ENCODE measurements at places on chromosomes 6 and 20. TPM values are rescaled to one million over a fixed set of nuclear protein-coding genes. Genes with fewer than 3 reads are reported as not detected.

FOXF2 gene
- 3.4 TPM for total RNA-seq

HMGCLL1 gene
- total RNA-seq = 0.57 TPM

C6orf132 gene
- 69.3 TPM for total RNA-seq

EFCAB8 gene
- 1.0 TPM for total RNA-seq

SIM1 gene
- total RNA-seq = 5.3 TPM

GRCh38 chr6:108689272-108690161 lies 128.8 kb downstream of the FOXO3 start:
- peak; percentile 88 for DNase-seq

DNA sequence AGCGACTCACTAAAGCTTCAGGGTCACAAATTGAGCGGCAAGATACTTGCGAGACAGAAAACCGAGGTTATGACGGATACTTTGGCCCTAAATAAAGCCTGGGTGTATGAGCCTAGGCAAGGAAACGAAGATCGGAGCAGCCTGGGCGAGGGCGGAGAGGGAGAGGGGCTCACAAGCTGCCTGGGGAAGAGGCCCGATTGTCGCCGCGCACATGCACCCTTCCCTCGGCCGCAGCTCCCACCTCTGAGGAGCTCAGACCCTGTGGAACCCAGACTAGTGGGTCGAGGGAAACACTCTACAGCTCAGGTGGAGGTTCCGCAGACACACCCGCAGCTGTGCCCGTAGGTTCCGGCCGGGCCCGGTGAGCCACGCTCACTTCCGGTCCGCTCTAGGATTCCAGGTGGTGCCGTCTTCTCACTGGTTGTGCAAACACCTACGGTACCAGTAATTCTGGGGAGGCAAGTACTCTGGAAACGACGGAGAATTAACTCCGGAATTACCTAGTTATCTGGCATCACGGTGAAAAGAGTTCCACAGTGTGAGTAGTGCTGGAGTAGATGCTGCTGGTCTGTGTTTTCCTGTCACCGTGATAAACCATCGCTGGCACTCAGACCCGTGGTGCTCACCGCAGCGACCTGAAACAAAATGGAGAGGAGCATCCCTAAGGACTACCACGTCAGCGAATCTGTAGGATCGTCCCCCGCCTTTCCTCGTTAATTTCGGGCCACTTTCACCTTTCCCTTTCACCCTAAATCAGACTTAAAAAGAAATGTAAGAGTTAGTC lies 61.5 kb downstream of the GPX5 start:
- DNase-seq = peak; percentile 78

- no peak for DNase-seq
These were observed 346.3 kb downstream of the BMP2 start for GRCh38 chr20:7113577-7114466.

DNA sequence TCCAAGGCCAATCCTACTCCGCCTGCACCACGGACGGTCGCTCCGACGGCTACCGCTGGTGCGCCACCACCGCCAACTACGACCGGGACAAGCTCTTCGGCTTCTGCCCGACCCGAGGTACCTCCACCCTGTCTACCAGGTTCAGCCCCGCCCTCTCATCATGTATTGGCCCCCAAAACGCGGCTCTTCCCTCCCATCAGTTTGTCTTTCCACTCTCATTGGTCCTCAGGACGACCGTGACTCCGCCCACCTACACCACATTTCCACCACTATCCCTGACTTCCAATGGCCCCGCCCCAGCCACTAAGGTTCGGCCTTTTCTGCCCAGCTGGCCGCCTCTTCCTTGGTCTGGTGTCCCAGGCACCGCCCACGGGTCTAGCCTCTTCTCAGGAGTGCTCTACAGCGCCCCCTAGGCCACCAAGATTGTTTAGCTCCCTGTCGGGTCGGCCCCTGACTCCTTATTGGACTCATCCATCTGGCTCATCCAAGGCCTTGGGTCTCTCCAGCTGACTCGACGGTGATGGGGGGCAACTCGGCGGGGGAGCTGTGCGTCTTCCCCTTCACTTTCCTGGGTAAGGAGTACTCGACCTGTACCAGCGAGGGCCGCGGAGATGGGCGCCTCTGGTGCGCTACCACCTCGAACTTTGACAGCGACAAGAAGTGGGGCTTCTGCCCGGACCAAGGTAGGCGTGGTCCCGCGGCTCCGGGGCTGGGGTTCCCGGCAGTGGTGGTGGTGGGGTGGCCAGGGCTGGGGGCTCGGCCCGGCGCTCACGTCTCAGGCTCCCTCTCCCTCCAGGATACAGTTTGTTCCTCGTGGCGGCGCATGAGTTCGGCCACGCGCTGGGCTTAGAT lies 3.1 kb downstream of the MMP9 start:
- DNase-seq = no peak

- DNase-seq = no peak
These were observed 26.4 kb upstream of the RFPL4B start for GRCh38 chr6:112320561-112321318.

DNA sequence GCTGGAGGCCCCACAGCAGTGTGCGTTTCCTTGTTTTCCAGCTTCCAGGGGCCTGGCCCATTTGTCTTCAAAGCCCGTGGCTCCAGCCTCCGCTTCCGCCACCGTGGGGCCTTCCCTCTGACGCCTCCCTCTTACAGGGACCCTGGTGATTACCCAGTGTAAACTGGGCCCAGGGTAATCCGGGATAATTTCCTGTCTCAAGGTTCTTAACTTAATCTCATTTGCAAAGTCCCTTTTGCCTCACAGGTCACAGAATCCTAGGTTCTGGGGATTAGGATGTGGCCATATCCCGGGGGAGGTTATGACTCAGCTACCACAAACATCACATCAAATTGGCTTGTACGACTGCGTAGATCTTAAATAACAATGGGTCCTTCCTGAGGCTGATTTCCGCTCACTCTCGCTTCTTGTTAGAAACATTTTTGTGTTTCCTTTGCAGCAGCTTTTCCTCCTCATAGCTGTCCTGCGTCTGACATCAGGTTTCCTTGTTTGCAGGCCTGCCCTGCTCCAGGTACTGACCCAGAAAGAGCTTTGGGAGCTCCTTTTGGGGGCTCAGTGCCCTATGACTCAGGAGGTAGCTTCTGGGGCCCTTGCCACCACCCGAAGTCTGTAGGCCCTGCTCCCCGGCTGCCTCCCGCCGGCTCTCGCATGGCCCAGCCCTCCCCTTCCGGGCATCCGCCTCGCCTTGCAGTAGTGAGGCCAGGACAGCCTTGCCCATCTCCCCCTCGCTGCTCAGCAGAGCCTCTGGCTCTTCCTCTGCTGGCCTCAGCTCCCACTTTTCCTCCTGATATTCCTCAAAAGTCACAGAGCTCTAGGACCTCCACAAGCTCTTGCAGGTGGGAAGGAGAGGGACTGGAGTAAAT lies 100.5 kb downstream of the ERMARD start:
- peak; percentile 37 for DNase-seq

GRCh38 chr6:69622230-69622629 lies 174.6 kb downstream of the LMBRD1 start:
- DNase-seq = no peak

DNA sequence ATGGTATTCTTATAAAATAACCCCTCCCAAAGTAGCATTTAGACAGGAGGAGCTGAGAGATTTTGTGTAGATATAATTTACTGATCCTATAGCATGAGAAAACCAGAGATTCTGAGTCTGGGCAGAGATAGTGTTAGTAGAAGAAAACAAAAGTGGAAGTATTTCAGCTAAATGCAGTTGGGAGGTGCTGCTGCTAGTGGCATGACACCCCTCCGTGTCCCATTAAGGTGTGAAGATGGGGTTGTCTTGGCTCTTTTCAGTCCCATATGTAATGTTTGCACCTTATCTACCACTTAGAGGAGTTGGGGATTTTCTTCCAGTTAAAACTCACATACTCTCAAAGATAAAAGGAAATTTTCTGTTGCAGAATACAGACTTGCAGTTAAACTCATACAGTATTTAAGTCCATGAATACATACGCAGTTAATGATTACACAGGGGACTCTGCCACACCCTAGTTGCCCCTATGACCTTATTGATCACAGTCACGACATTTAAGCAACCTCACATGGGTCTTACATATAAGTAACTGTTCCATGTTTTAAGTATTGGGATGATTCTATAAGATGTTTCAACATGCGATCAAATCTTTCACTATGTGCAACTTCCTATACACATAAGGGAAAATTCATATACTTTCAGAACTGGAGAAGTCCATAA lies 11.5 kb downstream of the TAAR2 start:
- DNase-seq = no peak

- DNase-seq = no peak
These were observed 83.4 kb downstream of the TSHZ2 start for GRCh38 chr20:53055367-53056067.

DNA sequence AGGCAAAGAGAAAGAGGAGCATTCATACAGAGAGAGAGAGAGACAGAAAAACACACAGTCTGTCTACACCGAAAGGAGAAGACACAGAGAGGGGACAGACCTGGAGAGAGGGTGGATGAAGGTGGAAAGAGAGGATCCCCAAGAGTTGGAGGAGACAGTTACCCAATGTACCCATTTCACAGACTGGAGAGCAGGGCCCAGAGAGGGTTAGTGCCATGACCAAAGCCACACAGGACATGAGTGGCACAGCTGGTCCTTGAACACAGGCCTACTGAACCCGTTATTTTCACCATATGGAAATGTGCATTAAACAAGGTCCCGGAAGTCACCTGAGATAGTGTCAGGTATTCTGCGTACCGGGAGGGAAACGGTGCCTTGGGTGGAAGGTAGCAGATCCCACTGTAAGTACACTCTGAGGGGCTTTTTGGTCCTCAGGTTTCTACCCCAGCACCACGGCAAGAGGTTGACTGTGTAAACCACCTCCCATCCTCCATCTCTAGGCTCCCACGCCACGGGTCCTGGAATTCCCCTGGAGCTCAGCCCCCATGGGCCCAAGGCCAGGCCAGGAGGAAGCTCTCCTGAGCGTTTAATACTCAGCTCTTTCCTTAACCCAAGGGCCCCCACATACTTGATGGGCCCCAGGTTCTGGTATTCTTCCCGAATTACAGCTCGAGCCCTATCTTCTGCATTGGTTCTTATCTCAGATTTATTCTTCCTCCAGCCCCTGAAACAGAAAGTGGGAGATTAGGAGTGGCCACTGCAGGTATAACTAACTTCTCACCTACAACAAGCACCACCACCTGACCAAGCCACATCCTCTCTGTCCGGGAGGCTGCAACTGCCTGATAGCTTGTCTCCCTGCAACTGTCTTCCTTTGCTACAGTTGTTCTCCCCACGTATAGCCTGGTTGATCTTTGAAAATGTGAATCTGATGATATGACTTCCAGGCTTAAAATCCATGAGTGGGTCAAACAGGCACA lies 38.4 kb upstream of the OCSTAMP start:
- no peak for DNase-seq

- no peak for DNase-seq
These were observed 189.1 kb upstream of the SULF2 start for GRCh38 chr20:47974234-47974878.

- DNase-seq = no peak
These were observed 121.6 kb downstream of the ADAT2 start for GRCh38 chr6:143328876-143329275.

DNA sequence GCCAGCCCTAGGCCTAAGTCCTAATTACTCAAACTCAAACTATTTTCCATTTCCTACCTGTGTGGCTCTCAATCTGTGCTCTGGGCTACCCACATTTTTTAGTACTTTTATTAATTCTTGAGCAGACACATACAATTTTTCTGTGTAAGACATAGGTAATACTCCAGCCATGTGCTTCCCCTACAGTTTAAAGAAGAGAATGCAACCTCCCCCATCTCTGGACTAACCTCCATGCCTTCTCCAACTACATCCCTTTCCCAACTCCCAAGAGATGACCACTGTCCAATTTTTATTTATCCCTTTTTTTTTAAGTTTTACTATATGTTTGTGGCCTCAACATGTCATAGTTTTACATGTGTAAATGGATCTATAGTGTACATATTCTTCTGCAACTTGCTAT lies 5.8 kb downstream of the HMGN4 start:
- DNase-seq = no peak

DNA sequence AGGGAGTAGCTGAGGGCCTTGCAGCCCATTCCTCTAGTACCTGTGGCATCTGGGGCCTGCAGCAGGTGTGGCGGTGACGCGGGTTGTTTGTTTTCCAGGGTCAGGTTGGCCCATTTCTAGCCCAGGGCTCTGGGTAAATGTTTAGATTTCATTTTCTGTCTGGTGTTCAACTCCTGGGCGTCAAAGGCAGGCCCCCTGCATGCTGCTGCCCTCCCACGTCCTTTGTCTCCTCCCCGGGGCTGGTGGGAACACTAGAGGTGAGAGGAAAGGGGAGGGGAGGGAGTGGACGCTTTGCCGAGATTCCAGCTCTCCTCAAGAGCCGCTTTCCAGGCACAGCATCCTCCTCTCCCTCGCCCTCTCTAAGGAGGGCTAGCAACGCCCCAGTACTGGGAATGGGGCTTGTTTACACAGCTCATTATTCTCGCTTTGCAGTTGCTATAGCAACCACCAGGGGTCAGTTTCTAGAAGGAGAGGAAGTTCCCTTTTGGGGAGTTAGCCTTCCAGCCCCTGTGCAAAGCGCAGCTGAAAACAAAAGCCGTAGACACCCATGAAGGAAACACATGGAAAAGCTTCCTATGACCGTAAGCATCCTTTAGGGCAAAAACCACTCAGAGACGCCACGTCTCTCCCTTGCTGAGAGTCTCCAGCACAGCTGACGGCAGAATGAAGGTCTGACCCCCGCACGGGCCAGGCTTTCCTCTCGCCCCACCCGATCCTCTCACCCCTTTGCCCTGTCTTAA lies 170.6 kb downstream of the LY86 start:
- peak; percentile 64 for DNase-seq

DNA sequence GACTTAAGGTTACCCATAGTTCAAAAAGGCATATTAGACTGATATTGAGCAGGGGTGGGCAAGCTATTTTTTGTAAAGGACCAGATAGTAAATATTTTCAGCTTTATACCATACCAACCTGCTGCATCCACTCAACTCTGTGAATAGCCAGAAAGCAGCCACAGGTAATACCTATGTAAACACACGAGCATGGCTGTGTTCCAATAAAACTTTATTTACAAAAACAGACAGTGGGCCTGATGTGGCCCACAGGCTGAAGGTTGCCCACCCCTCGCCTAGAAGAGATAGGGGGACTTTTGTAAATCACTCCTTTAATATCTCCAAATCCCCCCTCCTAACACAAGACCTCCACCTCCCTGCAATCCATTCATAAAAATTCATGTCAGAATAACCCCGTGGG lies 64.4 kb downstream of the PSMG4 start:
- no peak for DNase-seq

- no peak for DNase-seq
These were observed 29.7 kb upstream of the TMX4 start for GRCh38 chr20:8049310-8049709.
